ENCODE measurements at places on chromosomes 3 and 15.

GRCh38 chr3:127304121-127304744 lies 16.4 kb upstream of the PRR20G start:
- no peak for DNase-seq

GRCh38 chr3:192629429-192629828 lies 97.9 kb downstream of the FGF12 start:
- no peak for DNase-seq

GRCh38 chr15:100695048-100695447 lies 92.7 kb downstream of the ASB7 start:
- no peak for DNase-seq

GRCh38 chr3:176937541-176937940 lies 259.7 kb downstream of the TBL1XR1 start:
- no peak for DNase-seq

DNA sequence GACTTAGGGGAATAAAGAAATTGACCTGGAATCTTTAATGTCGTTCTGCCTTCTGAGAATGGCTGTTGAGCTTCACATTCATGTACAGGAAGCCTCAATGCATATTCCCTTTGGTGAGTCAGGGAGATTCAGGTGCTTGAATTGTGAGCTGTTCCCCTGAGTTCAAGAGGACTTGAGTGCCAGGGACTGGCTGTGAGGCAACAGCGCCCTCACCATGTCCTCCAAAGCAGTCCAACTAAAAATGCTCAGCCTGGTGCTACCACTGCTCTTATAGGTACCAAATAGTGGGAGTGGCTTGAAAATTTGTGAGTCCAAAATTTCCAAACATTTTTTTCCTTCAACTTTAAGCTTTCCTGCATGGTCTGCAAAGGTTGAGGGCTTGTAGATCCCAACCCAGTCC lies 54.1 kb downstream of the LEO1 start:
- no peak for DNase-seq

GRCh38 chr3:127391436-127392155 lies 103.8 kb upstream of the PRR20G start:
- no peak for DNase-seq

GRCh38 chr3:194431554-194431953 lies 32.5 kb upstream of the GP5 start:
- no peak for DNase-seq

DNA sequence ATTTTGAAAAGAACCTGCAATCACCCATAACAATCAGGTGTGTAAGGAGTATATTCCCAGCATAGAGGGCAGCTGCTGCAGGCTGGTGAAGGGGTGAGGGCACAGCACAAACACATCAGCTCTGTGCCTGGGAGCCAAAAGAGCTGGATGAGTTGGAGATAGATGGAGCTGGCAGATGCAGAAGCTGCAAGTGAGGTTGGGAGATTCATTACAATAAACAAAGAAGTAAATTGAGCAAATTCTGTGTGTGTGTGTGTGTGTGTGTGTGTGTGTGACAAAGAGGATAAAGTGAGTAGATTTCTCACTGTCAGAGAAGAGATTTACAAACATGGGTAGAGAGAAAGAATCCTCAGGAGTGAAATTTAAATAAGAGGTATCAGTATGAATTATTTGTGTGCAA lies 994.7 kb downstream of the EPHA3 start:
- DNase-seq, result no peak

DNA sequence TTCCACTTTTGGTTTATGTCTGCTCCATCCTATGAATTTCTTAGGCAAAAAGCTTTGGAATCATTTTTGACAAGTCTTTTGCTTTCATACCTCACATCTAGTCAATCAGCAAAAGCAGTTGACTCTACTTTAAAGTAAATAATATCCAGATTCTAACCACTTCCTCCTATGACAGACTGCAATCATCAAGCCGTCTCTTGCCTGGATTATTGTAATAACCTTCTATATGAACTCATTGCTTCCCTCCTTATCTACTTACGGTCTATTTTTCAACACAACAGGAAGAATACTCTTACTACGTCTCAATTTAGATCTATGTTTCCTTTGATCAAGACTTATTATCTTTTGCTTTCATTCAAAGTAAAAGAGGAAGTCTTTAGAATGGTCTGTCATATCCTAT lies 20.7 kb downstream of the CLDN1 start:
- DNase-seq, result no peak

GRCh38 chr3:7669641-7670040 lies 808.7 kb downstream of the GRM7 start:
- no peak for DNase-seq

DNA sequence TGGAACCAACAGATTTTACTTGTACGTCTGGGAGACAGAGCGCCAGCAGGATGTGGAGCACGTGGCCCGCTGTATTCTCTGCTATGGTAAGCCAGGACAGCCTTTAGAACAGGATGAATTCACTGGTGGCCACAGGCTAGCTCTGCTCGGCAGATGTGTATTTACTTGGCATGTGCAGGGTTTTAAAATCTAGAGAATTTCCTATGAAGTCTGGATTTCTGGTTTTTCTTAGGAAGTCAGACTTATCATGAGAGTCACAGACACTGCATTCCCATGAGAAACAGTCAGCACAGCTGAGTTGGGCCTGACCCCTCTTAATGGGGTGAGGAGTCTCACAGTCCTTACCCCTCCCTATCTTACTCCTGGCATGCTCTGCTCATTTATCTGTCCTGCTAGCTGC lies 84.6 kb upstream of the COL6A5 start:
- DNase-seq, result no peak

- no peak for DNase-seq
Observed at GRCh38 chr3:184085389-184085852, 11.4 kb upstream of the HTR3E start.

- DNase-seq, result no peak
Observed at GRCh38 chr3:8733332-8734094, at the start of gene CAV3. Gene CAV3, plus strand, starts transcription at chr3:8733802. Its CDS starts 75 bp downstream, at chr3:8733877.

DNA sequence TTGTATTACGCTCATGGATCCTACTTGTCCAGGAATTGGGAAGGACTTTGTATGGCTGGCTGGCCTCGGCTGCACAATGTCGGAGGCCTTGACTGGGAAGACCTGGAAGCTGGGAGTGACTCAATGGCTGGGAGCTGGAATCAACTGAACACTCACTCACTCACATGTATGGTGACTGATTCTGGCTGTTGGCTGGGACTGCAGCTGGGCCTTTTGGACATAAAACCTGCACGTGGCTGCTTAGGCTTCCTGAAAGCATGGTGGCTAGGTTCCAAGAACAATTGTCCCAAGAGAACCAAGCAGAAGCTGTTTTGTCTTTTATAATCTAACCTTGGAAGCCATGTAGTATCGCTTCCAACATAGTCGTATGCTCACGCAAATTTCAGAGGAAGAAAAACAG lies 38.0 kb upstream of the CMTM8 start:
- no peak for DNase-seq

- no peak for DNase-seq
Observed at GRCh38 chr3:146454796-146455195, 14.6 kb downstream of the PLSCR2 start.

DNA sequence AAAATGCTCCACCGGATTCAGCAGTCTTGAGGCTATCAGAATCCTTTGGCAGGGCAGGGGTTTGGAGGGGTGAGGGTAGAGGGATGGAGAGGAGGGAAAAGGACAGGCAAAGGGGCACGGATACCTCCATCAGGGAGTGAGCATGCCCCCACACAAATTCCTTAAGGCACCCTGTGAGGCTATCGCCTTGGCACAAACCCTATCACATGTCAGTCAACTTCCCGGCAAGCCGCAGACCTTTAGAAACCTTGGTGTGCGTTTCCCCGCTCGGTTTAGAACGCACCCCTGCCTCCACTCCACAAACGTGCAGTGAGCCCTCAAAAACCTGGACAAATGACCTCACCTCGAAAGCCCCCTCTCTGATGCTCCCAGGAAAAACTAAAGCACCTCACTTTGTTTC lies 422 bp upstream of the SETMAR start:
- no peak for DNase-seq

DNA sequence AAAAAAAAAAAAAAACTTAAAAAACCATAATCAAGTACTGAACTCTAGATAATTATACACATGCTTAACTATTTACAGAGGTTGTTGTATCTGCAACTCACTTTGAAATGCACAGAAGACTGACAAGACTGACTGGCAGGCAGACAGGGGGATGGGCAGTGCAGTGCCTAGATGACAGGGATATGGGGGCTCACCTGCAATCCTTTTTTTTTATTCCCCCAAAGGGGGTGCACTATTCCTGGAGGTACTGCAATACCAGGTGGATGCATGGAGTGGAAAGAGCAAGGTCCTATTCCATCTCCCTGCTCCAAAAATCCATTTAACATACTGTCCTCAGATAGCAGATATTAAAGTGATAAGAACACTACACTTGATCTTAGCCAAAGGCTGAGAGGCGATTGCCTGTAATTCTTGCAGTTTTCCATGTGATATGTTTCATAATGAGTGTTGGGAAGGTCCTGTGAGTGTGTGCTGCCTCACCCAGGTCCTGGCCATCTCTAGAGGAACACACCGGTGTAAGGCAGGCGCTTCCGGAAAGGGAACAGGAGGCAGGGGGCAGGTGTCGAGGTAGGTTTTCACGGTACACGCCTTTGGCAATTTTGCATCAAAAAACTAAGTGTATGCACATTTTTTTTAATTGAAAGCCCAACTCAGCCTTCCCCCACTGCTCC lies 22.7 kb downstream of the SEC61A1 start:
- DNase-seq, result no peak

- DNase-seq, result no peak
Observed at GRCh38 chr3:50873376-50874157, 198.8 kb downstream of the DOCK3 start.

DNA sequence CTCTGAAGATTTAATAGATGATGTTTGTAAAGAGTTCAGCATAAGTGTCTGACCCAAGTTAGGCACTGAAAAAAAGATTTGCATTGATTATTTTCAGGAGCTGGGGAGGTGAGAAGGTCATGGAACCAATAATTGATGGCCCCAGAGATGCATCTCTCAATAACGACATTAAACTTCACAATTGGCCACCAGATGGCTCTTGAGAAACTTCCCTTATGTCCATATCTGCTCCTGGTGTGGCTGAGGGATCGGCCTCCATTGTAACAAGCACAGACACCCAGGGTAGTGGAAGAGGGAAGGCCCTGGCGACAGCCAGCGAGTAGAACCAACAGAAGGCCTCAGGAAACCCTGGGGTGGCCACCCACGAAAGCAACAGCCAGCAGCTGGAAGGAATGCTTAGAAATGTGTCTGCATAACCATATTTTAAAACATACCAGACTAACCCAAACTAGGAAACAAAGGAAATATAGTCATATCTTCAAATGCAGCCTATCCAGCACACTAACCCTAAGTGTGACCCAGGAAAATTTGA lies 536.7 kb downstream of the SOX2 start:
- no peak for DNase-seq

DNA sequence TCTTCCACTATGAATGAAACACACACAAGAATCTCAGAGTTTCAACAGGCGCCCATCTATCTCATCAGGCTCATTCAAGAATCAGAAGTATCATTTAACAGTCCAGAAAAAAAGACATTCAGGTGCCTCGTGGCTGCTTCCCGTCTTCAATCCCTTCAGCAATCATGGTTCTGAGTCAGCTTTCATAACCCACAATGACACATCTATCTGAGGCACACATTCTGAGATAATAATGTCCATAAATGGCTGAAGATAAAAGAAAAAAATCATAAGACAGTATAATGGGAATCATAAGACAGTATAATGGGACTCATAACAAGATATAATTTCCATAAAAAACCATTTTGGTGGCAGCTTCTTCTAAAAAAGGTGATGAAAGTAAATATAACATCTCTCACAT lies 52.4 kb downstream of the TNIK start:
- DNase-seq, result no peak

GRCh38 chr15:35088329-35088728 lies 3.2 kb upstream of the NANOGP8 start:
- DNase-seq, result no peak

- DNase-seq, result no peak
Observed at GRCh38 chr3:13501521-13501920, 21.4 kb downstream of the HDAC11 start.

GRCh38 chr15:71773206-71773859 lies 37.0 kb upstream of the NR2E3 start:
- no peak for DNase-seq

GRCh38 chr3:112095731-112096130 lies 9.5 kb downstream of the C3orf52 start:
- no peak for DNase-seq

DNA sequence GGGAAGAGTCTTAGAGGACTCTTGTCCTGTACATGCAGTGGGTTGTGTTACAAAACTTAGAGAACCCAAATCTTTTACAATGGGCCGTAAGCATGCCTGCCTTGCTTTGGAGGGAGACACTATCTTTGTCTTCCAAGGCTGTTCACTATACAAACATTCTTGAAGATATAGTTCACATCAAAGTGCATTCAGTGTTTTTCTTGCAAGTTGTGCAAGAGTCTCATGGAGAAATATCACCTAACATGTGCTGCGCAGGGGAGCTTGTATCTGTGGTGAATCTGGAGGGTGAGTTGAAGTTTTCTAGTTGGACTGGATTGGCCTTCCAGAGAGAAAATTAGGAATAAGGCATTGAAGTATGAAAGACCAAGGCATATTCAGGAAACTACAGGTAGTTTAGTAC lies 7.8 kb upstream of the PRTG start:
- DNase-seq, result no peak

DNA sequence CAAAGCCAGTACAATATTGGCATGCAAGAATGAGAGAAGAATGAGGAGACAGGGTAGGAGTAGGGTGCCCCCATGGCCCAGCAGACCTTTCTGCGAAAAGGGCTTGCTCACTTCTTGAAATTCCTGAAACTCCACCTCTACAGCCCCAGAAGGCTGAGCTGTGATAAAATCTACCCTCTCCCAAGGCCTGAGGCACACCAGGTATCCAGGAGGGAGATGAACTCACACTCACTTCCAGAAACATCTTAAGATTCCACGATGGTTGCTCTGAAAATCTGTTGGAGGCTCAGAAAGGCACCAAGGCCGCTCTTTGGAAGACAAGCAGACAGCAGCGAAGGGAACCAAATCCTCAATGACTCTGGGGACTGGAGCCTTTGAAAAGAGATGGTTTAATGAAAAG lies 297.5 kb downstream of the UACA start:
- DNase-seq, result no peak

DNA sequence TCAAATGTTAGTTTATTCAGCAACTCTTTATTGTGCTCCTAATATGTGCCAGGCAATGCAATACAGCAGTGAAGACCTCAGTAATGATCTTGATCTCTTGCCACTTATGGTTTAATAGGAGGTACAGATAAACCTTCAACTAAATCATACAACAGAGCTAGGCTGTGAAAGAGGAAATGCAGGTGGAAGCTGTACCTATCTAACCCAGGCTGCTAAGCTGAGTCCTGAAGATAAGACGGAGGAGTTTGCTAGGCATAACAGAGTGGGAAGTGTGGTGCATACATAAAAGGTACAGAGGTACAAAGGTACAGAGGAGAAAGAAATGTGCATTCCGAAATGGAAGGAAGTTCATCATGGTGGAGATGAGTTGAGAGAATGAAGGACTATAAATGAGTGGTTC lies 35.0 kb downstream of the KBTBD8 start:
- no peak for DNase-seq

GRCh38 chr3:183631715-183632114 lies 3.7 kb upstream of the KLHL24 start:
- no peak for DNase-seq

Measured in stimulated activated CD4-positive, alpha-beta T cell treated with anti-CD3 and anti-CD28 coated beads, TNF-alpha, amount 100 ng/mL, for 4 hours (primary cell).